ENCODE measurements at places on chromosomes 7 and 10. TPM values are rescaled to one million over a fixed set of nuclear protein-coding genes. Genes with fewer than 3 reads are reported as not detected.

The LBX1 gene
- not detected for total RNA-seq

The MLLT10 gene
- total RNA-seq, result 30.5 TPM

DNA sequence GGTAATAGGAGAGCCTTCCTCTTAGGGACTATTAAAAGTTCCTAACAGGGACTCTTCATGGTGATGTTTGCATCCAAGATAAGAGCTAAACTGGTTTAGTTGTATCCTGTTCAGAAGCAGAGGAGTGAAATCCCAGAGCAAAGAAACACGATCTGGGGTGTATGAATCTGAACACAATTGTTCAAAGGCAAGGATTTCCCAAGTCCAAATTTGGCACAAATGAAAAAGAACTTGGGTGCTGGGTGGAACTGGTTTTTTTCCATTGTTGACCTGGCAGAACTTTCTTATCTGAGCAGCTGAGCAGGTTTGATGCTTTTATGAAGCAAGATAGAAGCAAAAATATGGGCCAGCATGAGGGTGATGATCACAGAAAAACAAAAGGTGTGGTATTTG is 6.0 kb downstream of the AGFG2 start:
- DNase-seq, result no peak

DNA sequence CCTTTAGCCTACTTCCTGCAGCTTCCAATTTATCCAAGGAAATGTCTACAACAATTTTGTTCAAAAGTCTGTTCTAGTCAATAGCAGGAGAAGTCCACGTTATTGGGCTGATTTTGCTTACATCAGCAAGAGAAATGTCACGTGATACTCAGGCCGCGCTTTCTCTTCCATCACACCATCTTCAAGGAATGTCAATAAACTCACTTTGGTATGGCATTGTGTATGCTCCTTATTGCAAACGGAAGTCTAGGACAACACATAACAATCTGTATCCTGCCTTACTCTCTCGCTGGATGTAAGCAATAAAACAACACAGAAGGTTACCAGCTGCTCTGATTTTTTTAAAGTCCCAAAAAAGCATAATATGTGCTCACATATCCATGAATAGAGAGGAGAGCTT is 17.1 kb upstream of the STK17A start:
- DNase-seq, result no peak

- DNase-seq, result no peak
These were observed 42.9 kb upstream of the FAM13C start for GRCh38 chr10:59405235-59405634.
